ENCODE measurements at places on chromosomes 6 and 20. TPM values are rescaled to one million over a fixed set of nuclear protein-coding genes. Genes with fewer than 3 reads are reported as not detected.

CD24 gene
- 7.2 TPM for total RNA-seq

MEI4 gene
- total RNA-seq = not detected

TRIM31 gene
- total RNA-seq = not detected

CLVS2 gene
- total RNA-seq = under 0.01 TPM

SEL1L2 gene
- not detected for total RNA-seq

RAB44 gene
- not detected for total RNA-seq

VWA7 gene
- 0.09 TPM for total RNA-seq

GGTLC1 gene
- total RNA-seq = not detected

LKAAEAR1 gene
- total RNA-seq = not detected

CD40 gene
- 2.0 TPM for total RNA-seq

CCM2L gene
- not detected for total RNA-seq

SRMS gene
- total RNA-seq = not detected

MBOAT1 gene
- total RNA-seq = 1.6 TPM

POLH gene
- 27.6 TPM for total RNA-seq

ULBP1 gene
- 0.09 TPM for total RNA-seq

Data from smooth muscle cell of the umbilical artery (primary cell).